ENCODE measurements at places on chromosomes 7 and 10. TPM values are rescaled to one million over a fixed set of nuclear protein-coding genes. Genes with fewer than 3 reads are reported as not detected.
A peak's percentile ranks its signal among the peaks of the same experiment; 100 is the strongest.

DNA sequence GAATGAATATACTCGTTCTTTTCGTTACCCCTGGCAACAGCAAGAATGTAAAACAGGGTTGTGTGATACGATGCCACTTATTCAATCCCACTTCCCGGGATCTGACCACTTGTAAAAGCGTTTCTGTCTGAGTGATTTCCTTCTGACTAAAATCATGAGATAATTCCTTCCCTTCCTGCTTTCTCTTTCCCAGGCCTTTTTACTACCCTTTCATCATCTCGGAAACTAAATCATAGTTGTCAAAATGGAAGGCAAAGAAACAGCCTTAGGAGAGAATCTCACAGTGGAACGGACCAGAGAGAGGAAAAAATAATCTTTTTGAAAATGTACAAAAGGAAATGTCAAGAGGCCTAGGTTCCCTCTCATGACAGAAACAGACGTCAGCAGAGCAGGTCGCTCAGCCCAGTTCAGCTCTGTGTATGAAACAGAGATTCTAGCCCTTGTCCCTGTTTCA, 29.8 kb downstream of the DIP2C start:
- H3K4me1 ChIP-seq = no peaks in the 10 kb centered on the region
- H3K36me3 ChIP-seq = no peaks in the 10 kb centered on the region
- no peak for DNase-seq
- no peak overlapping the region for H3K27ac ChIP-seq
- no peak overlapping the region for H3K4me3 ChIP-seq

DNA sequence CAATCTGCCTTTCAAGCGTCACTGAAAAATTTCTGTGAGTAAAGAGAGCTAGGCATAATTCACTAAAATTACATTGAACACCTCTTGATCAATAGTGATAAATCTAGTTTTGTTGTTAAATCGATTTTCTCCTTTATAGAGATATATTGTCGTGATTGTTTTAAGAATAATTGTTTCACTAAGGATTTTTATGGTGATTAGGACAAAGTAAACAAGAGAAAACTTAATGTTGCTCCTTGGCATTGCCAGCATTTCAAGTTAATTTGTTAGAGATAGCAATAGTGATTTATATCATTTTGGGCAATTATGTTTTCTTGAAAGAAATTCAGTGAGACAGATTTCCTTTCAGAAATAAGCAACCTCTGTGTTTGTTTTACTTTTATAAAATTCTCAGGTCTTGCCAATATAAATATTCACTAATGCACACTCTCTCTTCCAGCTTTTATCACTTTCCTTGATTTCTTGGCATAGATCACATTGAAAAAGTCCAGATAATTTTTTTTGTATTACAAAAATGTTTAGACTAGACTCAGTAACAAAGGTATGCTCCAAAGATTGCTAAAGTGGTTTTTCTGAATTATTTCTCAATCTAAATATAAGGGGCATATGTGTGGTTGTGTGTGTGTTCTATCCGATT, 538.7 kb downstream of the TFEC start:
- no peaks in the 10 kb centered on the region for H3K36me3 ChIP-seq
- H3K4me1 ChIP-seq = peaks cover 10% of the 10 kb centered on the region
- no peak overlapping the region for H3K27ac ChIP-seq
- no peaks in the 10 kb centered on the region for H3K27me3 ChIP-seq

DNA sequence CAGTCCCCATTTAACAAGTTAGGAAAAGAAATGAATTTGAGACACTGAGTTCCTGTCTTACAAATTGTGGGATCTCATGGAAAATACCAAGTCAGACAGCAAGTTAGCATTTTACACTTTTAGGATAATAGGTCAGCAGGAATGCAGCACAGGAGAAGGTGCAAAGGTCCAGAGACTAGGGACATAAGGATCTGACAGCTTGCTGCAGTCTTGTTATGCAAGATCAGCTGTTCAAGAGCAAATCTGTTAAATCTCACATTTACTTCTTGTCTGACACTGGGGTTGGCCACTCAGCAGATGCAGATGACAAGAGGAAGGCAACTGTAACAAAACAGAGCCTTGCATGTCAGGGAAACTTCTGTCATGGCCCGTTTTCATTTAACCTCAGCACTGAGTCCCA, 239.6 kb downstream of the PHF14 start:
- no peaks in the 10 kb centered on the region for H3K36me3 ChIP-seq
- no peak for DNase-seq
- H3K27me3 ChIP-seq = no peaks in the 10 kb centered on the region
- H3K4me1 ChIP-seq = peaks cover 12% of the 10 kb centered on the region
- no peak overlapping the region for H3K27ac ChIP-seq
- H3K4me3 ChIP-seq = no peak overlapping the region

GRCh38 chr7:92723205-92723604, 113.2 kb downstream of the CDK6 start:
- H3K27ac ChIP-seq = no peak overlapping the region
- no peak for DNase-seq
- H3K4me3 ChIP-seq = no peak overlapping the region
- H3K4me1 ChIP-seq = peaks cover 21% of the 10 kb centered on the region
- no peaks in the 10 kb centered on the region for H3K27me3 ChIP-seq

DNA sequence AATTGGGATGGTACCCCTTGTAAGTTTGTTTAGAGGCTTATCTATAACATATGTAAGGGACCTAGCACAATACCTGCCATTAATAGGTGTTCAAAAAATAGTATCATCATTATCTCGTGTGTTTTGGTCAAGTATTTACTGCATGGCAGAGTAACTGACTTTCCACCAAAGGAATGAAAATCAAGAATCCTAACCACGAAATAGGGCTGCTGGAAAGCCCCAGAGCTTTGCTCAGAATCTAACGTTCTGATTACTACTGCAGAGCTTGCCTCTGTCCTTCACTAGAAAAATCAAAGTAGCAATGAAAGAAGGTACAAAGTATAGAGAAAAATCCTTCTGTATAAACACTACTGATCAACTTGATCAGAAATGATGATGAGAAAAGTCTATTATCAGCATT, 34.9 kb downstream of the DCLRE1C start:
- H3K36me3 ChIP-seq = peaks cover 87% of the 10 kb centered on the region
- H3K27ac ChIP-seq = no peak overlapping the region
- no peak for DNase-seq
- H3K27me3 ChIP-seq = no peaks in the 10 kb centered on the region
- H3K4me3 ChIP-seq = no peak overlapping the region

DNA sequence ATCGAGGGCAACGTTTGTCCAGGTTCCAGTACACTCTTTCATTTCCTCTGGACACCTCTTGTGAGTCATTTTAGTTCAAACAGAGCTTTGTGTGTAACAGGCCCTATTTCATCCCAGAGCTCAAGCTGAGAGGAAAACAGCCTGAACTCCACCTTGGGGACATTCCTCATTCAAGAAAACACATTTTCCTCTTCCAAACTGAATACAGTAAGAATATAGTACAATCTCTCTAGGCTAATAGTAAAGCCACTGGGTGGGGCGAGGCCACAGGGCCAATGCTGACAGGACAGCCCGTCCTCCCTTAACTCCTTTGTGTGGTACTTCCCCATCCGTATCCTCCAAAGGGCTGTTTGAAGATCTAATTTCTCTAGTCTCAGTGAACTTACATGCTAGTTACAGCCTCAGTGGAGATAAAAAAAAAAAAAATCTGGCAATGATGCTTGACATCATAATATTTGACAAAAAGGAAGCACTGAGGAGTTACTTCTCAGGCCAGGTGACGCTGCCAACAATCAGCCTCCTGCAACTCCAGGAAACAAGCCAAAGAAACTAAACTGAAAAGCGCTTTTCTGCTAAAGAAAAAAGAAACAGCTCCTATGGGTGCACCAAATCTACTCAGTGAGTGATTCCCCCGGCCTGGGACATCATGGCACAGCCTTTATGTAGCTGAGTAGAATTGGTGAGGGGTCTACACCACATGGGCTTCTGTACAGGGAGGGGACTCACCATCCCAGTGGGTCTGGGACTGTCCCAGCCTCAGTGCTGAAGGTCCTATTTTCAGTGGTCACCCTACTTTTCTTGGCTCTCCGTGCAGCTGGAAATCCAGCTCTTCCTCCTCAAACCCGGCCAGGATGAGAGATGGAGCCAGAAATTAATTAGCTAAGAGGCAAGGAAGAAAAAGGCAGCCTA, 238.2 kb upstream of the NEBL start:
- H3K4me1 ChIP-seq = no peaks in the 10 kb centered on the region
- no peaks in the 10 kb centered on the region for H3K27me3 ChIP-seq
- H3K27ac ChIP-seq = no peak overlapping the region
- H3K4me3 ChIP-seq = no peak overlapping the region
- DNase-seq = no peak
- no peaks in the 10 kb centered on the region for H3K36me3 ChIP-seq

DNA sequence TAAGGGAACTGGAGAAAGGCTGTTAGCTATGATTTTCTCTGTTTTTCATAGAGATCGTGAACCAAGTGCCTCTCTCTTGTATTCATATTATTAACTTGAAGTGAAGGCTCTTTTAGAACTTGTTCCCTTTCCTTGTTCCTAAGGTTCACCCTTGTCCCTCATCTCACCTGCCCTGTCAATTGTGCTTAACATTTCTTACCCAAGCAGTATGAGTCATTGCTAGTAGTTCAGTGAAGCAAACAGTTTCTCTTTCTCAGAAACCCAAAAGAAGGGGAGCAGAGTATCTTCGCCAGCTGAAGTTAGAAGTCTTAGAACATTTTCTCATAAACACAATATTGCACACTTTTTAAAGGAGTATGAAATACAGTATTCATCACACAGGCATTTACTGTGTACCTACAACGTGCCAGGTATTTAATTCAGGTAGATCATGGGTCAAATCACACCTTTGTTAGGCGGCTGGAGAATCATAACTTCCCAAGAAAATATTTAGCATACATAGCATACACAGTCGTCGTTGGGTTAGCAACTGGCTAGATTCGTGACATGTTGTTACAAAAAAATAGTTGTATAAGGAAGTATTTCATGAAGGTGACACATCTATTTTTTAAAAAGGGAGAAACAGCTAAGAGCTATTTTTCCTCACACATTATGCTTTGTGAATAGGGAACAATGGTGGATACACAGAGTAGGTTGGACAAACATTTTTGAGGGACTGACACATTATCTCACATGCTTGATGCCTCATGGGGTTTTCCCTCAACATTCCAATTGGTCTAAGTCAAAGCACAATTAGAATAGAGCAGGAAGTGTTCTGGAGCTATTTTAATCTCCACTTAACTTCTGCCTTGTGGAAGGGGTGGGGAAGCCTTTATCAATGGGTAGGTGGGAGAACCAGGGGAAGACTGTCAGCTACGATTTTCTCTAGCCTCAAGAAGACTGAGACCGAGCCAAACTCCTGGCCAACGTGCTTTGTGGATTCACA, 13.2 kb downstream of the HDAC9 start:
- H3K36me3 ChIP-seq = no peaks in the 10 kb centered on the region
- H3K4me3 ChIP-seq = no peak overlapping the region
- DNase-seq = peak; percentile 86
- H3K4me1 ChIP-seq = peaks cover 6% of the 10 kb centered on the region

- no peak overlapping the region for H3K4me3 ChIP-seq
- H3K4me1 ChIP-seq = no peaks in the 10 kb centered on the region
- H3K36me3 ChIP-seq = no peaks in the 10 kb centered on the region
- DNase-seq = peak; percentile 24
- no peak overlapping the region for H3K27ac ChIP-seq
Observed at GRCh38 chr10:88687853-88688467, 18.1 kb upstream of the LIPK start.

DNA sequence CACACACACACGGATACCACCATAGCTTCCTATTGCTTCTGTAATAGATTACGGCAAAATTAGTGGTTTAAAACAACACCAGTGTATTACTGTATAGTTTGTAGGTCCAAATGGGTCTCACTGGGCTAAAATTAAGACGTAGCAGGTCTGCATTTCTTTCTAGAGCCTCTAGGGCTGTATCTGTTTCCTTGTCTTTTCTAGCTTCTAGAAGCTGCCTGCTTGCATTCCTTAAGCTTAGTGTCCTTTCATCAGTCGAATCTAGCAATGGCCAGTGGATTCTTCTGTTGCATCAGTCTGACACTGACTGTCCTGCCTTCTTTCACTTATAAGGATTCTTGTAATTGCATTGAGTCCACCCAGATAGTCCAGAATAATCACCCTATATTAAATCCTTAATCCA, 882.3 kb downstream of the PCDH15 start:
- H3K27me3 ChIP-seq = no peaks in the 10 kb centered on the region
- H3K27ac ChIP-seq = no peak overlapping the region
- DNase-seq = no peak
- H3K4me3 ChIP-seq = no peak overlapping the region
- H3K36me3 ChIP-seq = no peaks in the 10 kb centered on the region

- no peaks in the 10 kb centered on the region for H3K27me3 ChIP-seq
- H3K36me3 ChIP-seq = no peaks in the 10 kb centered on the region
- H3K4me1 ChIP-seq = peaks cover 20% of the 10 kb centered on the region
- peak; percentile 15 for DNase-seq
- no peak overlapping the region for H3K27ac ChIP-seq
Observed at GRCh38 chr10:96441322-96441885, 72.3 kb downstream of the TLL2 start.

DNA sequence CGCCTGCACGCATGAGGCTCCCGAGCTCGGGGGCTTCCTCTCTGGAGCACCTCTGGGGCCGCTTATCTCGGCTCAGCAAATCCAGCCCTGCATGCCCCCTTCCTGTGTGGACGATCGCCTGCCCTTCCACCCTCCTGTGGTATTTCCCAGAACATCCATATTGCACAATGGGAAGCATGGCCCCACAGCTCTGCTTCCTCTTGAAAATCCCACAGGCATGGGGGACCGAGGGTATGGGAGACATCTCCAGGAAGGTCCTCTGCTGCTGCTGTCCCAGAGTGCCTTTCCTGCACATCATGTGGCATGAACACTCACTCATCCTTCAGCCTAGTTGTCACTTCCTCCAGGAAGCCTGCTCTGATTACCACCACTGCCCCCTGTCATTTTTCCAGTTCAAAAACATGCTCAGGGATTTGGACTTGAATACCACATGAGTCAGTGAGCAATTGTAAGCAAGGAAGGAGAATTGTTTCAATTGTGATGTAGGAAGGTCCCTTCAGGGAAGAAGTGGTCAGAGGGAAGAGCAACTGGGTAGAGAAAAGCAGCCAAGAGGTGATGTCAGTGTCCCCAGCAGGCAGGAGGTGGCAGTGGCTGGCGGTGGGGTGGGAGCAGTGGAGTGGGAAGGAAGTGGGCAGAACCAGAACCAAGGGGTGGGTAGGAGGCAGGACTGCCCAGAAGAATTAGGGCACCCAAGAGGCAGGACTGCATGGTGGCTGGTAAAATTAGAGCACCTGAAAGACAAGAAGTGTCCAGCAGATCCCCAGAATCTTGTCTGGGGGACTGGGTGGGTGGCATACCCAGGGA, 67.5 kb upstream of the ZMIZ1 start:
- no peaks in the 10 kb centered on the region for H3K36me3 ChIP-seq
- no peaks in the 10 kb centered on the region for H3K27me3 ChIP-seq
- H3K4me3 ChIP-seq = no peak overlapping the region
- no peak overlapping the region for H3K27ac ChIP-seq
- H3K4me1 ChIP-seq = peaks cover 20% of the 10 kb centered on the region

- DNase-seq = no peak
Observed at GRCh38 chr7:29893351-29893965, 87.2 kb downstream of the WIPF3 start.

GRCh38 chr7:155571581-155572345, 25.4 kb upstream of the CNPY1 start:
- no peaks in the 10 kb centered on the region for H3K36me3 ChIP-seq
- DNase-seq = no peak
- H3K27me3 ChIP-seq = no peaks in the 10 kb centered on the region

MSMB gene
- polyA plus RNA-seq = not detected

SLC26A5 gene
- polyA plus RNA-seq = not detected

FAM20C gene
- polyA plus RNA-seq = 32.2 TPM
